ENCODE measurements at places on chromosomes 2 and 18.
A peak's percentile ranks its signal among the peaks of the same experiment; 100 is the strongest.

- no peak for DNase-seq
Measured at GRCh38 chr2:226283796-226284195, 515.8 kb downstream of the IRS1 start.

- DNase-seq: no peak
Measured at GRCh38 chr18:35063875-35064690, 22.9 kb downstream of the MAPRE2 start.

GRCh38 chr2:27723372-27724144 is 48.0 kb upstream of the MRPL33 start:
- peak; percentile 76 for DNase-seq

- no peak for DNase-seq
Measured at GRCh38 chr2:233571001-233571400, 4.4 kb upstream of the USP40 start.

DNA sequence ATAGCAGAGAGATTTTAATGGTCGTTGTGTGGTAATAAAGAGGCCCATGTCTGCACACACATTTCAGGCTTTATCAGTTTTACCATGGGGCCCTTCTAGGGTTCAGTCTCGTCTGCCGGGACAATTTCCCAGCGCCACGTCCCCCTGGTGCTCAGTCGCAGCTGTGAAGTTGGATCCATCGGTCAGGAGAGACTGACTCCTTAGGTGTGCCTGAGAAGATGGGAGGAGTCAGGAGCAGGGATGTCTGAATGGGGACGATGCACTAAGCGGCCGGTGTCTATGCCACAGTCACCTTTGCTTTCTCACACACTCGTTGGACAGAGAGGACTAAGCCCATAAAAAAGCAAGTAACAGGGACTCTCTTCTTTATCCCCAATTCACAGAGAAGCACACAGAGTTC is 71.4 kb downstream of the TWIST2 start:
- DNase-seq: no peak

- DNase-seq: no peak
Measured at GRCh38 chr2:124112966-124113365, 87.9 kb downstream of the CNTNAP5 start.

DNA sequence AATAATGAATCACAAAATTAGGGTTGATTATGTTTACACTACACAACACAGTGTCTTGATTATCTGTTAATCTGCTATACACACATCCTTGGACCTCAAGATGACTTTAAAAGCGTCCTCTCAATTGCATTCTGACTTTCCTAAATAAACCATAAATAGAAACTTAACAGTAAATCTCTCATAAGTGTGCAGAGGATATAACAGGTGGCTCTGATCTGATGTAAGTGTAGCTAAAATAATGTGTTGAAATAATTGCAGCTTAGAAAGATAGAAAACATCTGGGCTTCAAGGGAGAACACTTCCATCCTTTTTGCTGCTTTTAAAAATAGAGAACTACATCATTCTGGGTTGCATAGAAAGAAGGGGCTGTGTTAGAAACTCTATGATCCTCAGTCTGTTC is 78.4 kb upstream of the EFEMP1 start:
- no peak for DNase-seq

DNA sequence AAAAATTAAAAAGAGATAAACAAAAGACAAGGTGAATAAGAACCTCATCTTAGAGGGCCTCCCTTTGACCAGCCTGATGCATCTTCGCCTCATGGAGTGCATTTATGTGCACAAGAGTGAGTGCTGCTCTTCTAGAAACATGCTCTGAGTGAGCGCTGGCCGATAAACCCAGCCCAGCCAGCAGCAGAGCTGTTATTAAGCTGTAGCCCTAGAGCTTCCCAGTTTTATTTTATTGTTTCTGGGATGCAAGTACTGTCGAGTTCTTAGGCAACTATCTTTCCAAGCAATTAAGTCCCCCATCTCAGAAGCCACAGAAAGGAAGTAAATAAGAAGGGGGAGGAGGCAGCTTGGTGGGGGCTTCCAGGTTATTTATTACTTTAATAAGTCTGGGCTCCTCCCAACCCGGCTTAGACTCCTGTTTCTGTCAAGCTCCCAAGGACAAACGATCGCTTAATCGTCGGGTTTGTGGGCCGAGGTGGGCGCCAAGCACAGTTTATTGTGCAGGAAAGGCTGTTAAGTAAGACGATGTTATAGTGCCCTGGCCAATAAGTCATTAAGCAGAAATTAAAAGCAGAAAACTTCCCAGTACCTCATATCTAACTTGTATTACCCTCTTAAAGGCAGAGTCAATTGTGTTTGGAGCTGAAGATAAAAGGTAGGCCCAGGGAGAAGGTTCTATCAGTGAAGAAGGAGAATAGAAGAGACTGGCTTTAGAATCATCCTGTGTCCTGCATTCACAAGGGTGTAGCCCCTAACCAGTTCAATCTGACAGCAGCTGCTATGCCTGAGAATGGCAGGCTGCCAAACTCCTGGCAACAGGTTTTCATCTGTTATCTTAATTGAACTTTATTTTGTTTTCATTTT is 176.3 kb downstream of the PIK3C3 start:
- DNase-seq: no peak

- DNase-seq: peak; percentile 65
Measured at GRCh38 chr2:37895140-37895539, 29.9 kb upstream of the RMDN2 start.

DNA sequence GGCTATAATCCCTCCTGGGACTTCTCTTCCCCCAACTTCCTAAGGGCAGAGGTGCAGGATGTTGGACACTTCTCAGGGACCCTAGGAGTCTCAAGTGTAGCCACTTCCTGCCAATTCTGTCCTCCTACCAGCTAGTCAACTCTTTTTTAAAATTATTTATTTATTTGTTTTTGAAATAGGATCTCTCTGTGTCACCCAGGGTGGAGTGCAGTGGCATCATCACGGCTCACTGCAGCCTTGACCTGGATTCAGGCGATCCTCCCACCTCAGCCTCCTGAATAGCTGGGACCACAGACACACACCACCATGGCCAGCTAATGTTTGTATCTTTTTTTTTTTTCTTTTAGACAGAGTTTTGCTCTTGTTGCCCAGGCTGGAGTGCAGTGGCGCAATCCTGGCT is 11.5 kb downstream of the SFTPB start:
- DNase-seq: no peak

GRCh38 chr18:49026501-49027373 is 76.0 kb upstream of the SMAD7 start:
- no peak for DNase-seq

DNA sequence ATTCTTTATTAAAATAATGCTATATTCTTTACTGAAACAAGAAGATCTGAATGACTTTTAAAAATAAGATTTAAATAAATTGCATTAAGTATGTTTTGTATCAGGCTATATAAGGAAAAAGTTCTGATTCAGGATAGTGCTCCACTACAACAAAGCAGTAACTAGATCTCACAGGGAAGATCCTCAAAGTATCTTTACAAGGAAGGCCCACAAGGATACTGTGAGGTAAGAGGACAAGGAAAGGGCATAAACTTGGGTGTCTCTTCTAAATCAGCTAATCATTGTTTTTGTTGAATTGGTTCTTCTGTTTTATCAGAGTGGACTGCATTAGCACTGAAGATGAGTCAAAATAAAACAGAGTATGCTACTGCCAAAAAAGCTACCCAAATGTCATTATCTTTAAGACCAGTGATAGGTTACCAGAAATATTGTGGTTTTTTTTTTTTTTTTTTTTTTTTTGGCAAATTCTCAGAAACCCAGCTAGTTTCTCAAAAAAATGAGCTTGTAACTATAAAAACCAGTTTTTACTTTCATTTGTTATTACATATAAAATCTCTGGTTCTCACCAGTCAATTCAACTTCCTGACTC is 160.9 kb downstream of the BAZ2B start:
- no peak for DNase-seq

DNA sequence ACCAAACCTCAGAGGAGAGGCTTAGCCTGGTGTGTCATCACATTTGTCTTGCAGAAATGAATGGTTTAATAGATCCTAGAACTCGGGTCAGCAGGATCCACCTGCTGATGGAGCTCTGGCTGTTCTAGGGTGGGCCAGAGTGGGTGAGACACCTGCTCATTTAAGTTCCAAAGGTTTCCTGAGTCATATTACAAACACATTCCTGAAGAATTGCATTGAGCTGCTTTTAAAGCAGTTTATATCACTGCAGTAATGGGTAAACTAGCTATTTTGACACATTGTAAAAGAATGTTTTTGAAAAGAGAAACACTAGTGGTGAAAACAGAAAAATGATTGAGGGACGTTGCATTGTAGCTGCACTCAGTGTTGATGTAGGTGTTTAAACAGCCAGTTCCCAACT is 175.3 kb upstream of the TCF4 start:
- DNase-seq: no peak

GRCh38 chr2:153819501-153819900 is 52.2 kb upstream of the GALNT13 start:
- DNase-seq: no peak

DNA sequence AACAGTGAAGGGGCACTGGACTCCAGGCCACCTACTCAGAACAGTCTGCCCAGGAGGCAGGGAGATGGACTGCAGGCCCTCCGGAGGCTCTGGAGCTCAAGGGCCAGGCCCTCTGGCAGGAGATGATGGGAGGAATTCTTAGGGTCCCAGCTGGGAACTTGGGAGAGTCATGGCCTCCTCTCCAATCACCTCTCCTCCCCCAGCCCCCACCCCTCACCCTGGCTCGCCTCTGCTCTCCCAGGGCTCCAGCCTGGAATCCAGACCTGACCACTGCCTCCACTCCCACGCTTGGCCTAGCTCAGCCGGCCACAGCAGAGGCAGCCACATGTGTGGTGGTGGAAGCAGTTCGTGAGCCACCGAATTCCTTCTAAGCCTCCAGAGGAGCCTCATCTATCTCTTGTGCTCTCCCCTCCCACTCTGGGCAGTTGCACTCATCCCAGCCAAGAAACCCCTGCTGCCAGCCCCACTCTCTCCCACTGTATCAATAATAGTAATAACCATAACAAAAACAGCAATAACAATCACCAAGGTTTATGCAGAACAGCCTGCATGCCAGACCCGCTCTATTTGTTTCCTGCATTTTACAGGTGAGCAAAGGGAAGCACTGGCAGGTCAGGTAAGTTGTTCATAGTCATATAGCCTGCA is 67.4 kb downstream of the TNS1 start:
- no peak for DNase-seq

- DNase-seq: no peak
Measured at GRCh38 chr2:182499706-182500470, 73.1 kb upstream of the PDE1A start.

GRCh38 chr2:99822474-99823207 is 319.7 kb downstream of the AFF3 start:
- no peak for DNase-seq

DNA sequence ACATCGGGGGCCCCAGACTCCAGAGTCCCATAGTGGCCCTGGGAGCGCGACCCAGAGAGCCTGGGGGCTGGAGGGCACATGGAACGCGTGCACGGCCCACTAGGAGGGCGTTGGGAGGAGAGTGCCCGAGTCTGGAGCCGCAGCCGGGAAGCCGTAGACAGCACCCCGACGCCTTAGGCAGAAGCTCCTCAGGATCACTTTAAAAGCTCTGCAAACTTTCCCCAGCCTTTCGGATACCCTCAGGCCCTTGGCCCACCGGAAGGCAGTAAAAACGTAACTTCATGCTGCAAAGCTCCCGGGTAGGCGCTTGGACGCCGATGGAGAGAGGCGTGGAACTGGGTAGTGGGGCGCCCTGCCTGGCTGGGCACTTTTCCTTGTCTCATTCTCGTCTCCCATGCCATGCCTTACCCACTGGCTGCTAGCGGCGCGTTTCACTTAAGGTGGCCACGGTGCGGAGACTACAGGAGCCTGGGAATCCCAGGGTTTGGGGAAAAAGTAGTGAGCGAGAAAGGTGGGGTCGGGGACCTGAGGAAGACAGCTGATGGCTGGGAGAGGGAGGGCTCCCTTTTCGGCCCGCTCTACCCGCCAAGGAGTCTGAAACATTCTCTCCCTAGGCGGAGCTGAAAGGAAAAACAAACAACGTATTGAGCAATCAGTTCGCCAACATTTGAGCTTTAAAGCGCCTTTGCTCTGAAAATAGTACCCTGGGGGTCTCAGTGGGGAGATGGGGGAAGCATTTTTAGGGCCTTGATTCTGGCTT is 141.8 kb downstream of the MEIS1 start:
- no peak for DNase-seq

DNA sequence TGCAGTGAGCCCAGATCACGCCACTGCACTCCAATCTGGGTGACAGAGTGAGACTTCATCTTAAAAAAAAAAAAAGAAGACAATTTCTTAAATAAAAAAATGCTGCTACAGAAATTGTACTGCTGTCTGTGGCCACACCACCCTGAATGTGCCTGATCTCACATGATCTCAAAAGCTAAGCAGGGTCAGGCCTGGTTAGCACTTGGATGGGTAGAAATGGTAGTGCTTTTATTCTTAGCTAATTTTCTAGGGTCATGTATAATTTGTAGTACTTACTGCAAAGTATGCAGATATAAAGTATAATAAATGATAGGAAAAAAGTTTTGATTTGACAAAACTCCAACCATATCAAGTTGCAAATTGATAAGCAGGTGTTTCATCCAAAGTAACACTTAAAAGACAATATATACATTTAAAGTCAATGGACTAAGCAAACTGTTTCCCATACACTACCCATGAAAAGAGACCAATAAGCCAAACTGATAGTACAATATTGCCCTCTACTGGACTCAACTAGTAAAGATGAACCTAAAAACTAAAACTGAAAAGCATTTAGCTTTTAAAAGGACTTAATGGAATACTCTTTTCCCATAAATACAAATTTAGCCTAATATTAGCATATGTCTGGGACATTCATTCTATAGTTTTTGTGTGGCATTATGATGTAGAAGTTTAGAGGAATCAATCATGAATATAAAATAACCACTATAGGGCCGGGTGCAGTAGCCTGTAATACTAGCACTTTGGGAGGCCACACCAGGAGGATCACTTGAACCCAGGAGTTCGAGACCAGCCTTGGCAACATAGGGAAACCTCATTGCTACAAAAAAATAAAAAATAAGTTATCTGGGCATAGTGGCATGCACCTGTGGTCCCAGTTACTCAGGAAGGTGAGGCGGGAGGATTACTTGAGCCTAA is 18.6 kb upstream of the PEX13 start:
- peak; percentile 74 for DNase-seq

DNA sequence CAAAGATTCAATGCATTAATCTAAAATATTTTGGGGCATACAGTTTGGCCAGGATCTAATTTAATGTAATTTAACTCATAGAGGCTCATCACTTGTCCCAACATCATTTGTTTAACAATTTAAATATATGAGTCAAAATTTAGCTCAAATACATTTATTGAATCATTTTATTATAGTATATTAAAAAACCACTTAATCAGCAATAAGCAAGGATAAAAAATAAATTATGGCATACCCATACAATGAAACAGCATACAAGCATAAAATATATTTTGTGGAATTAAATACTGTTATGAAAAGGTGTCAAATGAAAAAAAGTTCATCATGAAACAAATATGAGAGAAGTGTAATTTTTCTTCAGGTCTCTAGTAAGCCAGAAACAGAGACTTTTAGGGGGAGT is 34.9 kb downstream of the LRPPRC start:
- no peak for DNase-seq

Data from suppressor macrophage treated with lipopolysaccharide for 4 hours (primary cell).